ENCODE measurements at places on chromosomes 1 and 21.

DNA sequence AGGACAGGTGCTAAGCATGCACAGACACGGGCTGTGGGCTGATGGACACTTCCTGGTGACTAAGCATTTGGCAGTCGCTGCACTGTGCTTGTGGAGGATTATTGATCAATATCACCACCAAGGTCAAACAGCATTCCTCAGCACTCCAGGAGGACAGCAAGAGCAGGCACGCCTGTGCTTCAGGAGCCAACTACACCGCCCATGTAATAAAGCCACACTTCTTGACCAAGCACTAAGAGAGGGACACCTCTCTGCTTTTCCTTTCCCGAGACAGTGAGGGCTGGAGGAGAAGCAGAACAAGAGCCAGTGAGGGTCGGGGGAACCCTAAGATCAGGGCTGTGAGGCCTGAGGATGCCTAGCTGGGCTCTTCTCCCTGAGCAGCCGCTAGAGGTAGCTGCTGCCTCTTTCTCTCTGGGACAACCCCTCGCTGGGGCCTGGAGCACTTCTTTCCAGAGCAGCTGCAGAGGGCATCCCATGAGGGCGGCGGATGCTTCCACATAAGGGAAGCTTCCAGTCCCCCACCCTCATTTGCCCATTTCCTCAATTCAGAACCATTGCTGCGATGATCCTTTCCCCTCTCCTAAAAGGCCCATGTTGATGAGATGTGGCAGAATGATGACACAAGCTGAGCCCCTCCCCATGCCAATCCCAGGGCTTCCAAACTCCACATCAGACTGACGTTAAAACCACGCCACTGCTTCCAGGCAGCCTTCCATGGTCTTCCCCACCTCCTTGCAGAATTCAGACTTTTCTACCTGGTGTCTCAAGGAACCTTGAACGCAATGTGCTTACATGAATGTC is 19.1 kb downstream of the RAB7B start:
- peak; percentile 55 for DNase-seq

- peak; percentile 28 for DNase-seq
These were observed 15.6 kb downstream of the PLPPR5 start for GRCh38 chr1:98988904-98989555.

GRCh38 chr1:54363925-54364324 is 42.3 kb downstream of the SSBP3 start:
- DNase-seq = no peak

GRCh38 chr1:209863766-209864485 is 36.2 kb downstream of the UTP25 start:
- no peak for DNase-seq

- DNase-seq = no peak
These were observed 36.5 kb upstream of the SAMD13 start for GRCh38 chr1:84264961-84265360.

- peak; percentile 69 for DNase-seq
These were observed at the start of gene RHOC for GRCh38 chr1:112706505-112707220. Gene RHOC (minus strand): TSS chr1:112707127. CDS start chr1:112703799, 3,328 bp downstream.

DNA sequence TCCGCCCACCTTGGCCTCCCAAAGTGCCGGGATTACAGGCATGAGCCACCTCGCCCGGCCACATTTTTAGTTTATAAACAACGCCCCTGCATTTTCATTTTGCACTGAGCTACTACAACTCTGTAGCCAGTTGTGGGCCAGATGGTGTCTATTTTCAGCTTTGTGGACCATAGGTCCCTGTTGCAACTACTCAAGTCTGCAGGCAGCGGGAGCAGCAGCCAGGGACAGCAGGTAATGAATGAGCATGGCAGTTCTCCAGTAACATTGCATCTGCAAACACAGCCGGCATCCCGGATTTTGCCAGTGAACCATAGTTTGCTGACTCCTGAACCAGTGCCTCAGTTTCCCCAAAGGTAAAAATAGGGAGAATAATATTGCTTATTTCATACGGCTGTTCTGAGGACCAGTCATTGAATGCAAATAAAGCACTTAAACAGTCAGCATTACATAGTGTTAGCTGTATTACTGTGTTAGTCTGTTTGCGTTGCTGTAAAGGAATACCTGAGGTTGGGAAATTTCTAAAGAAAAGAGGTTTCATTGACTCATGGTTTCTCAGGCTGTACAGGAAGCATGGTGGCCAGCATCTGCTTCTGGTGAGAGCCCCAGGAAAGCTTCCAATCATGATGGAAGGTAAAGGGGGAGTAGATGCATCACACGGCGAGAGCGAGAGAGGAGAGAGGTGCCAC is 65.5 kb upstream of the SLC45A1 start:
- no peak for DNase-seq

DNA sequence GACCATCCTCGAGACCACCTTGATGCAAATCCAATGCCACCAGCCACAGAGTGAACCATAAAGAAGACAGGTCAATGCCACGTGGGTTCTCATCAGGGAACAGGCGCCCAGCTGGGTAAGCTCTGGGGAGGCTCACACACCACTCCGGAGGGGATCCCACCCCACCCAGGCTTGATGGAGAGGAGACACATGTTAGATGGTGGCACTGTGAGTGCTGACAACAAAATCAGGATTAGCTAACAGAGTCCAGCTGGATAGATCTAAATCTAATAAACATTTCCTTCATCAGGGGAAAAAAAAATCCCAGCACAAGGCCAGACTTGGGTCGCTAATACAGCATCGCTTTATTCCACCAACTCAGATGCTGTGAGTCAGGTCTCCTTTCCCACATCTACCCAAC is 132.2 kb upstream of the TNR start:
- DNase-seq = no peak

- DNase-seq = no peak
These were observed 49.2 kb downstream of the TUT4 start for GRCh38 chr1:52503706-52504105.

DNA sequence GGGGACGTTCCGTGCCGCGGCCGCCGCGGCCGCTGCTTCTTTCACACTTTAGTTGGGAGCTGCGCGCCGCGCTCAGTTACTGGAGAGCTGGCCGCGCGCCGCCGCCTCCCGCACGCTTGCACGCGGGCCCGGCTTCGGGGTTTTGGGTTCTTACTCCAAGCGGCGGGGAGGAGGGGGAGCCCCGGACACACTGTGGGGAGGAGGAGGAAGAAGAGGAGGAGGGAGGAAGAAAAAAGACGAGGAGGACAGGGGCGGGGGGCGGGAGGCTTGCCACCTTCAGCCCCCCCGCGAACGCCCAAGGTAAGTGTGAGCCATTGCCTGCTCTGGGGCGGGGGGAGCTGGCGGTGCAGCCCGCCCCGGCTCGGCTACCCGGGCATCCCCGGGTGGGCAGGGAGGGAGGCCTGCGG is 243 bp downstream of the C1orf21 start:
- DNase-seq = no peak

GRCh38 chr1:198495631-198496030 is 44.8 kb downstream of the ATP6V1G3 start:
- peak; percentile 31 for DNase-seq

DNA sequence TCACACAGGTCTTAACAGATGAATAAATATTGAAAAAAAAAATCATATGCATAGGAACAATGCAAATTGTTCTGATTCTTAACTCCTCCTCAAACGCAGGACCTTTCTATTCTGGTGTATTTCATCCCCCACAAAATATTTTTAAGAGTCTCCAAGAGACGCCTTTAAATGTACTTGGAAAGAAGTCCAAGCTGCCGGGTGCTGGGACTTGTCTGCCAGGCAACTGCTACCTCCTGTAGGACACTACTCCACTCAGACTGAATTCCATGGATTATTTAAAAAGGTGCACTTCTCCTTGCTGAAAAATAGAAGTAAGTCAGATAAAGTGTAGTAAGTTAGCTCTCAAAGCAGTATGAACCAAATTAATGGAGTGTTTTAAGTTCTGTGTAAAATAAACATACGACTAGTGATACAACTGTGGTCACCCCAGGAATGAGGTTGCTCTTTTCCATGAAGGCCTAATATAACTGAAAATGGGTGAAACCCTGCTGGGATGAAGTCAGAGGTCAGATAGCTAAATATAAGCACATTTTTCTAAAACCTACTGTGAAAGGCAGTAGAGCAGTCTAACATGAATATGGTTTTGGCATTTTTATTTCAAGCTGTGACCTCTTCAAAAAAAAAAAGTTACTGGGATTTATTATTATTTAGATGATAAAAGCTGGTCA is 189.2 kb upstream of the PBX1 start:
- peak; percentile 45 for DNase-seq

DNA sequence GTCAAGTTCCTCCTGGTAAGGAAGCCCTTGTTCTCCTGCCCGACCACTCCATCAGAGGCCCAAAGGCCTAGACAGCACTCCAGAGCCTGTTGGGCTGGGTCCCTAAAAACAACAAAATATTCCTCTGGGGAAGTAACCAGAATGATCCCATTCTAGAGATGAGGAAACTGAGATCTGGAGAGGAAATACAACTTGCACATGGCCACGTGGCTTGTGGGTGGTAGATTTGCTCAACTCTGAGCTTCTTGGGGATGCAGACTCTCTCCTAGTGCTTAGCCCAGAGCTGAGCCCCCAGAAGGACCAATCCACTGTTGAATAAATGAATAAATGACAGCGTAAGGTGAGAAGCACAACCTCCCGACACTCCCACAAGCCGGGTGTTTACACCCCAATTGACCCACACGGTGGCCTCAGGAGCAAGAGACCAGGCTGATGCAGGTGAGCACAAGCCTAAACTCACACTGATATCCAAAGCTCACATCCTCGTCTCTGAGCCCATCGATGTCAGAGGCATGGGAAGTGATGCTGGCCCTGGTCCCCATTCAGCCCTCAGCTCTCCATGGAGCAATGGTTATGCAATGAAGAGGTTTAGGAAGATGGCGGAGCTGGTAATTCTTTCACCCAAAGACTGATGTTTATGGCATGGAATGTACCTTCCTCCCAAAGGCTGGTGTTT is 172.5 kb upstream of the EDN2 start:
- DNase-seq = no peak

GRCh38 chr21:28112511-28112910 is 880.2 kb downstream of the LTN1 start:
- no peak for DNase-seq

DNA sequence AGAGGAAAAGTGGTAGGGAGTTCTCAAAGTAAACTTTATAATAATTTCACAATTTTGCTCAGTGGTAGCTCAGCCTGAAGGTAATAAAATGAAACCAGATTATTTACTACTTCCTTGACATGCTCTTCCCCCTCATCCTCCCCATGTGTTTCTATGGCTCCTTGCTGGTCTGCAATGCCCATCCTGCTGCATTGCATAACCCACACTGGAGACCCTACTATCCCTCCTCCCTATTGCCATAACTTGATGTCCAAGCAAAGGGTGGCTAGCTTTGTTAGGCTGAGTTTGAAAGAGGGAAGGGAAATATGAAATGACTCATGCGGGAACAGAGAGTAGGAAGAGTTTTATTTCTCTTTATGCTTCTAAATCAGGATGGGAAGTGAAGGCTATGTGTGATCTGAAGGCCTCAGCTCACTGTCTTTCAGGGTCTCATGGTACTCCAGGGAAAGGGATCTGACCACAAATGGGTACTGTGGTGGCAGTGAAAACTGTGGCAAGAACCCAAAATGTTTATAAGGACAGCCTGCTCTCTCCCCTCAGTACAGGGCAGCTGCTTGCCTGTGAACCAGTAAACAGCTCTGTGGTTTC is 36.4 kb upstream of the HSD17B7 start:
- DNase-seq = peak; percentile 14

DNA sequence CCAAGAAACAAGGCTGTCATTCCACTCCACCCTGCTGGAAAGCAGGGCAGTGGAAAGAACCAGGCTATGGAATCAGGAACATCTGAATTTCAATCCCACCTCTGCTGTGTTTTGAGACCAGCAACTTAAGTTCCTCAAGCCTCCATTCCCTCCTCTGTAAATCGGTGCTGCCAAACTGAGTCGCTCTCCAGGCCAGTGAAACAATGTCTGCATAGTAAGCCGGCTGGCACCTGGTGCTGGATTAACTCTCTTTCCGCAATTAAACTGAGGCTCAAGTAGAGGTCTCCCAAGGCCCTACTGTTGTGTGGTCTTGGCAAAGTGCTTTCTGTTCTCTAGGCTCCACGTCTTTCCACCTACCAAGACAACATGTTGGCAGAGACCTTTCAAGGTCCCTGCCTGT is 65.3 kb downstream of the SSBP3 start:
- DNase-seq = no peak

GRCh38 chr1:89547563-89548116 is 23.0 kb downstream of the LRRC8B start:
- DNase-seq = peak; percentile 57

DNA sequence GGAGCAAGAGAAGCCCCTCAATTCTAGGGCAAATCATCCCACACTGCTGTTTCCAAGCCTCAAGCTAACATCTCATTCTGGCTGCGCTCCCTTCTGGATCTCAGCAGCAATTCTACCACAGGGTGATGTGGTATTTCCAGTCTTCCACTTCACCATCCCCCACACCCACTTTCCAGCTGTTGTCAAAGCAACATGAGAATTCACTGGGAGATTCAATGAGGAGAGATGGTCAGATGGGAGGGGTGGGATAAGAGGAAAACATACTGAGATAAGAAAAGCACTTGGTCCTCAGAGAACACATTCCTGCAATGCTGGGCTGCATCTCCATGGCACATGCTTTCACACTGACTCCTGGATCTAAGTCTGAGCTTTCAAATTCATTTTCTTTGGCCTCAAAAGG is 47.3 kb upstream of the LRRC52 start:
- no peak for DNase-seq

GRCh38 chr1:25095635-25096200 is 136.6 kb downstream of the SYF2 start:
- DNase-seq = no peak

DNA sequence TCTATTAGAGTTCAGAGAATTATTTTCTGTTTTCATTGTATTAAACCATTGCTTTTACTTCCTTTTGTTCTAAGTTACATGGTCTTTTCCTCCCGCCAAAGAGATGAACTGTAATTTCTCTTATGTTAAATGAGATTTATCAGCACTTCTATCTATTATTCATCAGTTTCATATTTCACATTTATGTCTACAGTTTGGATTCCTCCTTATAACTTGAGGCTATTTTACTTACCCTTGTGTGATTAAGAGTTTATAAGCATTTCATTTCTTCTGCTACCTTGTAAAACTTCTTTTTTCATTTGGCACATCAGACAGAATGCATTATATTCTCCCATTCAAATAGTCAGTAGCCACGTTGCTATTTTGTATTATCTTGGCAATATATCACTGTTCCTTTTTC is 248.2 kb downstream of the PLA2G4A start:
- DNase-seq = no peak

- peak; percentile 61 for DNase-seq
These were observed 100.4 kb downstream of the MRPL39 start for GRCh38 chr21:25506887-25507286.

GRCh38 chr1:183589874-183590243 is 400 bp downstream of the NCF2 start:
- DNase-seq = no peak

DNA sequence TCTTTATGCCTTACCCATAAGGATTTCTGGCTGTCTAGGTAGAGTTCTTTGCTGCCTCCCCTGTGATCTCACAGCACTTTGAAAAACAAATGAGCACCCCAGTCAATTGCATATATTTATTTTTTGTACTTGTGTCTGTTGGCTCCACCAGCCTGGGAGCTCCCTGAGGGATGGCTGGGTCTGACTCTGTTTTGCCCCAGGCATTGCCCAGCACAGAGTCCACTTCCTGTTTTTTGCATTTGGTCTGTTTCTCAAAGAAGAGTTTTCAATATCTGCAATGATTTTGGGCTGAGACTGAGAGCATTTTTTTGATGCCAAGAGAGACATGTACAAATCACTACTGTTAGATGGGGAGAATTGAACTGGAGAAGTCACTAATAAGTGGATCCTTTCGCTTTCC is 125.0 kb downstream of the FOXD2 start:
- no peak for DNase-seq

- no peak for DNase-seq
These were observed 56.2 kb downstream of the COL24A1 start for GRCh38 chr1:86100401-86100800.
